ENCODE measurements at places on chromosomes 4 and X.

DNA sequence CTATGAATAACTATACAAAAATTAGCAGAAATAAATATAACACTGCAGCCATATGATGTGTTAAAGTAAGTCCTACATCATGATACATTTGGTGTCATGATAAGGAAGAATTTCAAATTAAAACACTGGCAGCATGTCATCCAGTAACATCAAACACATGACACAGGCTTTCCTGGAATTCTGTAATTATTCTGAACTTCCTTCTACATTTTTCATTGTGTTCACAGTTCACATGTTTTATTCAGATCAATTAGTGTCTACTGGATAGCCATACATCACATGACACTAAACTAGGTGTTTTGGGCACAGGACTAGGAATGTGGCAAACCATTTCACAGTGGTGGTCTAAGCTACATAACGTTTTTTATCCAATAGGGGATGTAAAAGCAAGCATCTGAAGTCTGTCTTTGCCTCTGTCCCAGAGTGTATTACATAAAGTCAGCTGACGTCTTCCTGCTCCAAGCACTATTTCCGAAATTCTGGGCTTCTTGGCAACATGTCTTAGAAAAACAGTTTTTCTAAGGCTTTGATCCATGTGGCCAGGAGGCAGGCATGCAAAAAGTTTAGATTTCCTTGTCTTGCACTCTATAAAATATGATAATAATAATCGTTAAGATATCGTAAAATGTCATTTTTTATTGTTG, 707.9 kb downstream of the CENPC start:
- DNase-seq = no peak

DNA sequence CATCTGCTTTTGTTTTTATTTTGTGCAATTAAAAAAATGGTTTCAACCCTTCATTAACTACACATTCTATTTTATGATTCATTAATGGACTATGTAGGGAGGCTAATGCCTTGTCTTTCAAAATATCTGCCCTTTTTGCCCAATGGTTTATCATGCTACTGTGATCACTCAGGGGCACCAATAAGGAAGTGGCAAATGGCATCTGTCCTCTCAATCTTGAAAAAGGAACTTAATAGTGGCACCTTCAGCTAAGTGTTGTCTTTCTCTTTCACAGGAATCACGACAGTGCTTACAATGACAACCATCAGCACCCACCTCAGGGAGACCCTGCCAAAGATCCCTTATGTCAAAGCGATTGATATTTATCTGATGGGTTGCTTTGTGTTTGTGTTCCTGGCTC, 57.1 kb downstream of the COMMD8 start:
- DNase-seq = no peak

- no peak for DNase-seq
These were observed 83.9 kb upstream of the RAI2 start for GRCh38 chrX:17944833-17945497.

- no peak for DNase-seq
These were observed 174.4 kb downstream of the RAB28 start for GRCh38 chr4:13309751-13310150.

GRCh38 chr4:176448761-176449160, 129.0 kb downstream of the SPCS3 start:
- DNase-seq = no peak

GRCh38 chr4:106090826-106091225, 195.6 kb downstream of the NPNT start:
- DNase-seq = no peak

DNA sequence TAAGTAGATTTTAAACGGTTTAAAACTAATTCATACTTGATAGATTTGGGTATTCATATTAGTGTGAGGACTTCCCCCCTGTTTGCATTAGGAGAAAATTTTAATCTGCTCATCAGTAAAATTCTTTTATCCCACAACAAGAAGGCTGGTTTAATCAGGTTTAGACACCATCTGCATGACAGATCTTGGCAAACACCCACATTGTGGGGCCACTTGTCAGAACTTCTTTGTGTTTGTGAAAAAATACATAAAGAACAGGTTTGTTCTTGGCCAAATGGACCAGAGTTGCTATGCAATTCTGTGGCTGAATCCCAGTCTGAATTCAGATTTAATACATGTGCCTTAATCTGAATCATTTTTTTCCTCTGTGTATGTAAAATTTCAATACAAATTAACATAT, 121.1 kb downstream of the REPS2 start:
- no peak for DNase-seq

DNA sequence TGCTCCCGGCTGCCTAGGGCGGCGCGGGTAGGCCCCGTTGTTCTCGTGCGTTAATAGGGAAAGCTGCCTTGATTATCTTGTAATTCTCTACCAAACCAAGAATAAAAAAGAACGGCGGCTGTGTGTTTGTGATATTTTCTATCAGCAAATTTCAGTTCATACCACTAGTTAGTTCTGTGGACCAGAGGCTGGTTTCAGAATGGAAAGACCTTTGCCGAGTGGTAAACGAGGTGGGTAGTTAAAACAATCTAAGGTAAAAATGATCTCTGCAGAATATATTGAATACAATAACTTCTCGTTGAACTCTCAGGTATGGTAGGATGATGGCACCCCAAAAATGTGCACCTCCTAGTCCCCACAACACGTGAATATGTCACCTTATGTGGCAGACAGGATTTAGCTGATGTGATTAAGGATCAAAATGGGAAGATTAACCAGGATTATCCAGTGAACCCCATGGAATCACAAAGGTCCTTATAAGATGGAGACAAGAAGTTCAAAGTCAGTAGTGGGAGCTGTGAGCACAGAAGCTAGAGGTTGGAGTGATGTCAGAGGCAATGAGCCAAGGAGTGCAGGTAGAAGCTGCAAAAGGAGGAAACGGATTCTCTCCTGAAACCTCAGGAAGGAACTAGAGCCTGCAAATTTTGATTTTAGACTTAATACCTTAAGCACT, 574 bp upstream of the CFAP97 start:
- DNase-seq = no peak

DNA sequence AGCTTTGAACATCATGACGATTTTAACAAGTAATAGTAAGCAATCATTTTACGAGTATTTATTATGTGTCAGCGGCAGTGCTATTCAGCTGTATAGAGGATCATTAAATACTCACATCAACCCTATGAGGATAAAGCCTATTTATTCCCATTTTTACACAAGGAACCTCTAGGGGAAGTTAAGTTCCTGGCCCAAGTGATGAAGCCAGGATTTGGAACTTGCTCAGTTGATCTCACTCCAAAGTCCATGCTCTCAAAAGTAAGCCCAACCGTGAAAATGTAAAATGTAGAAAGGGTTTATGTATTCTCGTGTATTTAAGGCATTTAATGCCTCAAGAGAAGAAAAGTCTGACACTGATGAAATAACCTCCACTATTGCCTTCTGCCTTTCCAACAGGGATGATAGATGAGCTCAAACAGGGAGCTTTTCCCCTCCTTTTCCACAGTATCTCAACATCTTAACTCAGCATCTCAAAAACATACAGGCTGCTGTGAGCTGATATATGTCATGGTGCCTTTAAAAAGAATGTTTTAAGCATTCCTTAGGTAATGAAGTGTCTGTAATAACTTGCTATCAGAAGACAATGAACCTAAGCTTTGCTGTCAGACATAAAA, 35.0 kb upstream of the PLA2G12A start:
- DNase-seq = no peak

- DNase-seq = no peak
These were observed 80.2 kb upstream of the ESX1 start for GRCh38 chrX:104334971-104335370.

DNA sequence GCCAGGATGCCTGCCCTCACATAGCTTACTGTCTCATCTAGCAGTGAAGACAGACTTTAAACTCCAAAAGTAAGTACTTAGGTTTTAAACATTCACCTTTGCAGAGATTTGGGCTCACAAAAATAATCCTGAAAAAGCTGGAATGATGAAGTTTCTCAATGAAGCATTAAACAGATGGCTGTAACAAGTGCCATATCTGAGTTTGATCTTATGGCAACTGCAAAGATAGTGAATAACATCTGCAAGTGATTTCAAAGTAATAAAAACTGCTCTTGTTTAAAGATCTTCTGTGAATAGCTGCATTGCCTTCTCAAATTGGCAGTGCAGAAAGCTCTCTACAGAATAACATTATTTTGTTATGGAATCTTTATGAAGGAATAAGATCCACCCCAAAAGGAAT, 271.2 kb upstream of the SMIM31 start:
- no peak for DNase-seq

GRCh38 chrX:111719426-111720210, 38.6 kb downstream of the ALG13 start:
- DNase-seq = no peak

DNA sequence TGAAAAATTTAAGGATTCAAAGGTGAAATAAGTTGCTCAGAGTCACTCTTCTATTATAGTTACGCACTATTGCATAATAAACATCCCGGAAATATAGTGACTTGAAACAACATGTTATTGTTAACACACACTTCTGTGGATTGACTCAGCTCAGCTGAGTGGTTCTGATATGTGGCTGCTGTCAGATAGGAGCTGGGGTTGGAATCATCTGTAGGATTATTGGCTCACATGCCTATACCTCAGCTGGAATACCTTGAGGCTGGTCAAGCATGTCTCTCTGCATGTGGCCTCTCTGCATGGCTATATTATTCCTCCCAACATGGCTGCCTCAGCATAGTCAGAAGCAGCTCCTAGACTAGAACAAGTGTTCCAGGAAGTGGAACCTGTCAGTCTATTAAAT, 486.7 kb upstream of the MAGEB2 start:
- no peak for DNase-seq

- no peak for DNase-seq
These were observed 50.3 kb downstream of the WDFY3 start for GRCh38 chr4:84916227-84916626.

GRCh38 chr4:23614284-23614892, 275.5 kb downstream of the PPARGC1A start:
- no peak for DNase-seq

DNA sequence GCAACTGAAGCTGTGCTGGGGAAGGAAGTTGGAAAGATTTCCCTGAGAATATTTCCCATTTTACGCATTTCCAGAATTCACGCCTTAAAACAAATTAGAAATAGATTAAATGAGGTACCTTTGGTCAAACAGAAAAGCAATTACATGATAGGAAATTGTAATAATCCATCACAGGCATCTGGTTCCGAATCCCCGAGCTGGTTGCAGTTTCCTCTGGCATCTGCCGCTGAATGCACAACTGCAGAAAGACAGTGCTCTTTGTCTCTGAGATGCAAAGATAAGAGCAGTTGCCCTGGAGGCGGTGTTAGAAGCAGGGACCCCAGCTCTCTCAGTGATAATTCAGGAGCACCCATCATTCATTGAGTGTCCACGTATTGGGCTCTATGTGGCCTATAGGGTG, 224.4 kb downstream of the LDB2 start:
- no peak for DNase-seq

GRCh38 chrX:147875866-147876596, 35.7 kb upstream of the FMR1 start:
- DNase-seq = no peak

DNA sequence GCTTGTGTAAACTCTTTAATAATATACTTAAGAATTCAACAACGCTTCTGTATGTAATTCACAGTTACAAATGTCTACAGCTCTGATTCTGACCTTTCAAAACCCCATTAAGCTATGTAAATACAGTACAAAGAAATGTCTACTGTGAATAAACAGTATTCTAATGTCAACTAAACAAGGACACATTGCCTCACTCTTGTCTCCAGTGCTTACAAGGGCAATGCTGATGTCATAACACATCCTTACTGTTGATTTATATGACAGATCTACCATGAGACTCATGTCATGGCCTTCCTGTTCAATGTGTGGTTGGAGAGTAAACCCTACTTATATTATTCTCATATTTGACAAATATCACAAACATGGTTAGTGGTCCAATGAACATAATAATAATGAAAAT, 256.1 kb upstream of the ADGRL3 start:
- no peak for DNase-seq

DNA sequence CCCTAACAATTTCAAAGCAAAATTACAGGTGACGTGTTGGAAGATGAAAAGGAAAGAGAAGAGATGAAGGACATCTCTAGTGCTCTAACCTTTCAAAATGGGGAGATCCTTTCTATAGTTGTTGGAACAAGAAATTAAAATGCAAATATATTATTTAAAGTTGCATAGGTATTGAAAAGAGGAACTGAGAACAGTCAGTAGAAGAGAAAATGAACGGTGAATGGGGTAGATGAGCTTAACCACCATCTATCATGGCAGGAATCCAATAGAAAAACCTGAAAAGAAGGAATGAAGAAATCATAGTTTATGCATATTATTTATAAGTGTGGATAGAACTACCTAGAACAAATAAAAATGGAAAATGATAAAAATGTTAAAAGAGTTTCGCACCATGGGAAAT, 42.0 kb downstream of the ANXA5 start:
- no peak for DNase-seq

DNA sequence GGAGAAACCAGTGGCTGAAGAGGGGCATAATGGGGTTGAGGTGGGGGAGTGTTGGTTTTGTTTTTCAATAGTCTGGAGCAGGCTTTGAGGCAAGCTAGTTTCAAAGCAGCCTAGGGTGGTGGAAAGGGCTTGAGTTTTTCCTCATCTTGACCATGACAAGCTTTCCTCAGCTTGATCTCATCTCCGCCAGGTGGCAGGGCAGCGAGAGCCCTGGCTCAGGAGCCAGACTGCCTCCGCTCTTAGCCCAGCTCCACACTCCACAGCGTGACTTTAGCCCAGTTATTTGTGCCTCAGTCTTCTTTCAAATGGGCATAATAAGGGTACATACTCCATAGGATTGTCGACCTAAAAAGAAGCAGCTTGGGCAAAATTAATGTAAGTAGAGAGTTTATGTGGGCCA, 29.9 kb upstream of the SOWAHD start:
- DNase-seq = no peak

- DNase-seq = no peak
These were observed 425.2 kb upstream of the FTHL17 start for GRCh38 chrX:31497086-31497485.

GRCh38 chr4:169164669-169165415, 105.9 kb downstream of the SH3RF1 start:
- DNase-seq = peak; percentile 87

DNA sequence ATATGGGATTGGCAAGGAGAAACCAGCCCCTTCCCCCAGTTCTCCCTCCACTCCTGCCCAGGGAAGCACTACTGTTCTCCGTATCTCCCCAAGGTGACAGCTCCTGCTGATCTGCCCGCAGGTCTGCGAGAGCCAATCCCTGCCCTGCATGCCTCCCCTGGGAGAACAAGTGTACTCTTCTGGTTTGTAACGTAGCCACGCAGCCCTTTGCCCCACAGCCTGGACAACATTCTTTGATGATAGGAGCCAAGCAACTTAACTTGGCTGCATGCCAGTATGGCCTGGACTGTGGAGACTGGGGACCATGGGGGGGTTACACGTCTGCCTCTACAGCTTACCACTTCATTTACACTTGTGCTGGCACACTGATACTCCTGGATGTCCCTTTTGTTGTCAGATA, 2.0 kb downstream of the STBD1 start:
- no peak for DNase-seq

DNA sequence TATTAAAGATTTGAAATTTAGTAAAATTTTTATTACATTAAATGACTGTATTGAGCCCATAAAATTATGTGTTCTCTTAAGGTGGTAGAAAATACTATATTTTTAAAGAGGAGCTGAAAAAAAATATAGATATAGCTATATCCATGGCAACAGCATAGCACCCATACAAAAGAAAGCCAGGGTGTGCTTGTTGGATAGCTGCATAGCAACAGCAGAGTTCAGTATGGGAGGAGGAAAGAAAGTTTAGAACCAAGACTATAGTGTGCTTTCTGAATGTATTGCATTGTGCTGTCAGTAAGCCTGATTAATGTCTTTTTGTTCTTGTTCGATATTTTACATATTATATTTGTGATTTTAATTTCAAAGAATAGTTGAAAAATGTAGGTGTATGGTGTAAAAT, 78.4 kb downstream of the GRID2 start:
- DNase-seq = no peak

All from GM04503 (cell line).